Left ventricle myocardium inferior (tissue), 1 donor: ENCODE measurements at places on chromosomes 12 and 14. TPM values are rescaled to one million over a fixed set of nuclear protein-coding genes. Genes with fewer than 3 reads are reported as not detected.

GRCh38 chr14:96158735-96159134 is 45.9 kb upstream of the BDKRB2 start:
- H3K27ac ChIP-seq: no peak overlapping the region
- no peaks in the 10 kb centered on the region for H3K36me3 ChIP-seq
- H3K4me3 ChIP-seq: no peak overlapping the region
- no peaks in the 10 kb centered on the region for H3K4me1 ChIP-seq

- DNase-seq: peak; percentile 71
- H3K36me3 ChIP-seq: no peaks in the 10 kb centered on the region
- H3K4me1 ChIP-seq: peaks cover 25% of the 10 kb centered on the region
- peak overlapping the region; percentile 70 for H3K4me3 ChIP-seq
- peaks cover 48% of the 10 kb centered on the region for H3K27me3 ChIP-seq
Measured at GRCh38 chr12:116533343-116534251, 25.6 kb upstream of the MAP1LC3B2 start.

GRCh38 chr14:59221568-59221967 is 33.1 kb downstream of the DAAM1 start:
- H3K4me3 ChIP-seq: no peak overlapping the region
- H3K4me1 ChIP-seq: peaks cover 97% of the 10 kb centered on the region
- no peak for DNase-seq
- H3K36me3 ChIP-seq: no peaks in the 10 kb centered on the region
- no peaks in the 10 kb centered on the region for H3K27me3 ChIP-seq
- H3K27ac ChIP-seq: peak overlapping the region; percentile 7

Gene XPOT
- 27.8 TPM for total RNA-seq

GRCh38 chr14:93146119-93146518 is 30.4 kb upstream of the ITPK1 start:
- no peaks in the 10 kb centered on the region for H3K36me3 ChIP-seq
- no peaks in the 10 kb centered on the region for H3K27me3 ChIP-seq
- DNase-seq: no peak
- H3K27ac ChIP-seq: no peak overlapping the region
- H3K4me1 ChIP-seq: no peaks in the 10 kb centered on the region

Gene SERPINA9
- total RNA-seq: not detected

Gene GPR137C
- 1.2 TPM for total RNA-seq

- peak overlapping the region; percentile 85 for H3K4me3 ChIP-seq
- peak; percentile 75 for DNase-seq
- H3K4me1 ChIP-seq: peaks cover 51% of the 10 kb centered on the region
- no peaks in the 10 kb centered on the region for H3K36me3 ChIP-seq
- no peaks in the 10 kb centered on the region for H3K27me3 ChIP-seq
Measured at GRCh38 chr14:105093431-105094192, 28.4 kb upstream of the GPR132 start.

DNA sequence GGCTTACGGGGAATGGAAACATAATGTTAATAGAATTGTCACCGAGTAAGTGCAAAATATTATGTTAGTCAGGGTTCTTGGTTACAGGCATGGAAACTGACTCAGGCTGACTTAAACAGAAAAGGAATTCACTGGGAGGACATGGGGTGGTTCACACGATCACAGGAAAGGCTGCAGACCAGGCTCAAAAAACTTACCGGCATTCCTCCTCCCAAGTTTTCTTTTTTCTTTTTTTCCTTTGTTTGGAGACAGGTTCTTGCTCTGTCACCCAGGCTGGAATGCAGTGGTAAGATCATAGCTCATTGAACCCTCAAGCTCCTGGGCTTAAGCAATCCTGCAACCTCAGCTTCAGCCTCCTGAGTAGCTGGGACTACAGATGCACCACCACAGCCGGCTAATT is 11.9 kb upstream of the UBE2N start:
- no peaks in the 10 kb centered on the region for H3K4me1 ChIP-seq
- DNase-seq: no peak
- no peaks in the 10 kb centered on the region for H3K27me3 ChIP-seq
- H3K4me3 ChIP-seq: no peak overlapping the region
- no peaks in the 10 kb centered on the region for H3K36me3 ChIP-seq
- H3K27ac ChIP-seq: no peak overlapping the region

GRCh38 chr14:68741477-68741791 is 51.4 kb downstream of the ZFP36L1 start:
- no peaks in the 10 kb centered on the region for H3K36me3 ChIP-seq
- no peak overlapping the region for H3K4me3 ChIP-seq
- no peak overlapping the region for H3K27ac ChIP-seq
- H3K4me1 ChIP-seq: peaks cover 7% of the 10 kb centered on the region
- no peaks in the 10 kb centered on the region for H3K27me3 ChIP-seq

GRCh38 chr14:22052795-22053194 is 379.2 kb upstream of the OR4E1 start:
- peaks cover 11% of the 10 kb centered on the region for H3K27me3 ChIP-seq
- DNase-seq: no peak
- no peak overlapping the region for H3K4me3 ChIP-seq
- no peak overlapping the region for H3K27ac ChIP-seq
- no peaks in the 10 kb centered on the region for H3K4me1 ChIP-seq

Gene RTL1
- not detected for total RNA-seq

DNA sequence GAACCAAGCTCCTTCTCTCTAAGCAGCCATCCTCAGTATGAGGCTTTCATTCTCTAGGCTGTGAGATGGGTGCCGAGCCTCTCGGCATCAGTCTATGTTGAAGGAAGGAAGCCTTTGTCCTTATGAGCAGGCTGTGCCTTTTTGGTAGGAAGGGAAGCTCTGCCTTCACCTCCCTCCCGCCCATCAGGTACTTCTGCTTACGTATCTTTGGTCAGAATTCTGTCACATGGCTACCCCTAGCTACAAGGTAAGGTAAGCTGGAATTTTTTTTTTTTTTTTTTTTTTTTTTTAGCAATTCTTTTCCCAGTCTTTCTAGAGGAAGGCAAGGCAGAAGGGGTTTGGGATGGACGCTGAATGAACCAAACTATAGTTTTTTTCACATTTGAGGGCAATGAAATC is 16.9 kb downstream of the BATF start:
- no peaks in the 10 kb centered on the region for H3K4me1 ChIP-seq
- DNase-seq: no peak
- H3K4me3 ChIP-seq: no peak overlapping the region
- H3K27ac ChIP-seq: no peak overlapping the region

Gene NKX2-1
- total RNA-seq: not detected

Gene LRFN5
- 0.30 TPM for total RNA-seq

Gene TAS2R7
- not detected for total RNA-seq

DNA sequence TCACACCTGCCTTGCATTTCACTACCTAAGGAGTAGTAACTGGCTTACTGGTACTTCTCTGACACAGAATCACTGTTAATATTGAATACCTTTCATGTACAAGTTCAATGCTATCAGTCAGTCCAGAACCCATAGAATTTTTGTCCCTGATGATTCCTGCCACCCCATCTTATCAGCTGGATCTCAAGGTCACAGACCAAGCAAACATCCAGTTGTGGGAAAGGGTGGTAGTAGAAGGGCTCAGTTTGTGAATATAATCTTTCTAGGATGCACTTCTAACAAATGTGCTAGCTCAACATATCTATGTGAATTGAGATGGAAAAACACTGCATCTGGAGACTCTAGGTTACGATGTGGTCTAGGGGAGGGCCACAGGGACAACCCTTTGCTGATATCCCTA is 14.1 kb downstream of the PPP1CC start:
- H3K4me3 ChIP-seq: no peak overlapping the region
- no peak for DNase-seq
- H3K27ac ChIP-seq: no peak overlapping the region
- no peaks in the 10 kb centered on the region for H3K27me3 ChIP-seq
- peaks cover 57% of the 10 kb centered on the region for H3K4me1 ChIP-seq
- peaks cover 78% of the 10 kb centered on the region for H3K36me3 ChIP-seq

- no peaks in the 10 kb centered on the region for H3K36me3 ChIP-seq
- no peak overlapping the region for H3K27ac ChIP-seq
- H3K4me1 ChIP-seq: no peaks in the 10 kb centered on the region
- no peak overlapping the region for H3K4me3 ChIP-seq
- DNase-seq: no peak
Measured at GRCh38 chr14:56247495-56248200, 129.4 kb downstream of the PELI2 start.

DNA sequence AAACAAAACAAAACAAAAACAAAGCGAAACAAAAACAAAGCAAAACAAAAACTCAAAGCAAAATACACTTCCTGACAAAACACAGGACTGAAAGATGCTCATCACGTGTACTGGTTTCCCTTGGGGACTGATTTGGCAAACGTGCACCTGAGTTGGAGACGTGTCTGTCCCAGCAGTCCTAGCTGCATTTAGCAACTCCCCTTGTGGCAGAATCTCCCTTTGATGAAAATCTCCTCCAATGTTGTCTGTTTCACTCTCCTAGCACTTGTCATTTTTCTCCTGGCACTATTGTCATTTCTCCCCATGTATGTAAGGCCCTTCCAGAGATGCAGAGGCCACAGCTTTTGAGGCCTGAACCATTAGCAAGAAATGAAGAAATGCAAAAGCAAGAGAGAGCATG is 6.8 kb upstream of the SLC24A4 start:
- no peaks in the 10 kb centered on the region for H3K4me1 ChIP-seq
- no peak overlapping the region for H3K27ac ChIP-seq
- DNase-seq: no peak
- no peak overlapping the region for H3K4me3 ChIP-seq
- no peaks in the 10 kb centered on the region for H3K36me3 ChIP-seq

- peak overlapping the region; percentile 39 for H3K27ac ChIP-seq
- H3K4me3 ChIP-seq: no peak overlapping the region
- peaks cover 46% of the 10 kb centered on the region for H3K4me1 ChIP-seq
Measured at GRCh38 chr14:70987041-70987440, 79.8 kb downstream of the PCNX1 start.

DNA sequence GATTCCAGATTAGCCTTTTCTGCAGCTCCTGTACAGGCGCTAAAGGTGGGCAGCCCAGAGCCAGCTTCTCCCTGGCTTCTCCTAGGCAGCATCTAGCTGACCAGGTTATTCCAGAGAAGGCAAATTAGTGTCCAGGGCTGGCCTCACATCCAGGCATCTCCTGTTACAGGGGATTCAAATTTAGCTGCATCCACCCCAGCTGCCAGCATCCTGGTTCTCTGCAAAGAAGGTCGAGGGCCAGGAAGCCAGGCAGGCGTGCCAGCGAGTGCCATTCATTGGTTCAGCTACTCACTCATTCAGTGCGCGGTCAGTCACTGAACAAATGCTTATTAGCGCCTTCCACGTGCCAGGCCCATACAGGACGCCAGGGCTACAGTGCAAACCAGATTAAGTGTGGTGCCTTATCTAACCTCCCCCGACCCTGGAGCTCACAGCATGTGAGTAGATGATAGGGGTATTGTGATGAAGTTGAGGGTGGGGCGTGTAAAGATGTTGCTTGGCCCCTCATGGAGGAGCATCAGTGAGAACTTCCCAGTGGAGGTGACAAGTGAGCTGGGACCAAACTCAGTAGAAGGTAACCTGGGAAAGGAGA is 15.7 kb upstream of the FAM222A start:
- H3K27ac ChIP-seq: no peak overlapping the region
- no peak for DNase-seq
- H3K4me3 ChIP-seq: no peak overlapping the region
- H3K4me1 ChIP-seq: peaks cover 7% of the 10 kb centered on the region

Gene PCED1B
- 0.55 TPM for total RNA-seq

GRCh38 chr12:10802587-10802986 is at the start of gene TAS2R7:
TAS2R7 (minus strand) TSS chr12:10802627; CDS start chr12:10802570, 57 bp downstream.
- H3K36me3 ChIP-seq: no peaks in the 10 kb centered on the region
- peaks cover 4% of the 10 kb centered on the region for H3K27me3 ChIP-seq
- no peaks in the 10 kb centered on the region for H3K4me1 ChIP-seq
- no peak for DNase-seq

- H3K27me3 ChIP-seq: no peaks in the 10 kb centered on the region
- peaks cover 70% of the 10 kb centered on the region for H3K4me1 ChIP-seq
- H3K27ac ChIP-seq: peak overlapping the region; percentile 95
- H3K36me3 ChIP-seq: peaks cover 22% of the 10 kb centered on the region
- peak overlapping the region; percentile 77 for H3K4me3 ChIP-seq
Measured at GRCh38 chr14:61764342-61765122, 2.3 kb downstream of the SNAPC1 start.

- H3K4me1 ChIP-seq: peaks cover 17% of the 10 kb centered on the region
- H3K27me3 ChIP-seq: no peaks in the 10 kb centered on the region
Measured at GRCh38 chr14:64119500-64119899, 174.7 kb downstream of the ESR2 start.

- H3K4me1 ChIP-seq: no peaks in the 10 kb centered on the region
- no peak overlapping the region for H3K27ac ChIP-seq
- DNase-seq: no peak
- no peak overlapping the region for H3K4me3 ChIP-seq
- H3K27me3 ChIP-seq: no peaks in the 10 kb centered on the region
- H3K36me3 ChIP-seq: no peaks in the 10 kb centered on the region
Measured at GRCh38 chr12:89920866-89921265, 212.2 kb upstream of the ATP2B1 start.

- no peak overlapping the region for H3K4me3 ChIP-seq
- H3K4me1 ChIP-seq: peaks cover 17% of the 10 kb centered on the region
- no peaks in the 10 kb centered on the region for H3K36me3 ChIP-seq
- DNase-seq: no peak
- H3K27ac ChIP-seq: no peak overlapping the region
Measured at GRCh38 chr12:87150969-87151662, 878.1 kb downstream of the C12orf50 start.

GRCh38 chr14:64723691-64724577 is 19.7 kb downstream of the PLEKHG3 start:
- H3K27ac ChIP-seq: peak overlapping the region; percentile 61
- H3K27me3 ChIP-seq: no peaks in the 10 kb centered on the region
- peak; percentile 4 for DNase-seq
- no peak overlapping the region for H3K4me3 ChIP-seq
- peaks cover 91% of the 10 kb centered on the region for H3K4me1 ChIP-seq

Gene DDN
- total RNA-seq: 1.4 TPM

- H3K4me1 ChIP-seq: peaks cover 12% of the 10 kb centered on the region
- H3K27me3 ChIP-seq: no peaks in the 10 kb centered on the region
- no peak overlapping the region for H3K4me3 ChIP-seq
- DNase-seq: peak; percentile 54
- H3K36me3 ChIP-seq: no peaks in the 10 kb centered on the region
- H3K27ac ChIP-seq: no peak overlapping the region
Measured at GRCh38 chr12:116703214-116703795, 34.6 kb downstream of the SPRING1 start.

DNA sequence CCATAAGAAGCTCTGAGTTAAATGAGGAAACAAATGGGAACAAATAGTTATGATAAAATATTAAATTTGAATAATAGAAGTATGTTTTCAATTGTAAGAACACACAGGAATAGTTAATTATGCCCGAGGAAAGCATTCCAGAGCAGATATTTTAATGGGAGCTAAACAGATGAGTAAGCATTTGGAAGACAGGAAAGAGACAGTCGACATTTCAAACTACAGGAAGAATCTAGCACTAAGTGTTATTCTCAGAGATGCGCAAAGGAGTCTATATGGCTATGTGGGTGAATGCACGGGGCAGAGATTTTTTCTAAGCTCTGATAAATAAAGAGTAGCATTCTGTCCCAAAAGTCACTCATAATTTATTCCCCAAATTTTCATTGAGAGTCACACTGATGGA is 64.5 kb upstream of the SSTR1 start:
- H3K36me3 ChIP-seq: no peaks in the 10 kb centered on the region
- H3K4me1 ChIP-seq: peaks cover 7% of the 10 kb centered on the region
- H3K27ac ChIP-seq: no peak overlapping the region
- H3K4me3 ChIP-seq: no peak overlapping the region
